ENCODE measurements at places on chromosomes 1 and 21.

DNA sequence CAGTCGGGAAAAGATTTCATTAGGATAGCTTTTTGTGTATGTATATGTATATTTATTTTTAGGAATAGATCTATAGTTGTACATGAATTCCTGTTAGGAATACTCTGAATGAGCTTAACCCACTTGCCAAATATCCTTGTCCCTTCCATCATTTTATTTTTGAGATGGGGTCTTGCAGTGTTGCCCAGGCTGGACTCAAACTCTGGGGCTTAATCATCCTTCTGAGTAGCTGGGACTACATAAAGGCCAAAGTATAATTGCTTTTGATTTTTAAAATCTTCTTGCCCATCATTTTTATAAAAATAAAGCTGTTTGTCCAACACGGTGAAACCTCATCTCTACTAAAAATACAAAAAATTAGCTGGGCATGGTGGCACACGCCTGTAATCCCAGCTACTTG, 20.2 kb upstream of the PLEKHM2 start:
- no peak for ATAC-seq

DNA sequence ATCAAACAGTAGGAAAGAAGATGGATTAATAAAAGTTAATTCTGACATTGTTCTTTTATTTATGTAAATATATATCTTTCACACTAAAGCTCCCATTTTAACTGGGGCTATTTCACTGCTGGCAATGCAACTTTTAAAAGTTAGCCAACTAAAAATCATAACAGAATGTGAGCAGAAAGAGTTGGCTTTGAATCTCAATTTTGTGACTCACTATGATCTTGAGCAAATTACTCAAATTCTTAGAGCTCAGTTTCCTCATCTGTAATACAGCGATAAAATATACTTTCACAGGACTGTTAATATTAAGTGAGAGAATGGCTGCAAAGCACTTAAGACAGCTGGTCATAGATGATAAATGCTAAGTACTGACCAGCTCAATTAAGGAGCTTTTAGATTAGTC, 10.8 kb downstream of the EFCAB14 start:
- ATAC-seq, result no peak

DNA sequence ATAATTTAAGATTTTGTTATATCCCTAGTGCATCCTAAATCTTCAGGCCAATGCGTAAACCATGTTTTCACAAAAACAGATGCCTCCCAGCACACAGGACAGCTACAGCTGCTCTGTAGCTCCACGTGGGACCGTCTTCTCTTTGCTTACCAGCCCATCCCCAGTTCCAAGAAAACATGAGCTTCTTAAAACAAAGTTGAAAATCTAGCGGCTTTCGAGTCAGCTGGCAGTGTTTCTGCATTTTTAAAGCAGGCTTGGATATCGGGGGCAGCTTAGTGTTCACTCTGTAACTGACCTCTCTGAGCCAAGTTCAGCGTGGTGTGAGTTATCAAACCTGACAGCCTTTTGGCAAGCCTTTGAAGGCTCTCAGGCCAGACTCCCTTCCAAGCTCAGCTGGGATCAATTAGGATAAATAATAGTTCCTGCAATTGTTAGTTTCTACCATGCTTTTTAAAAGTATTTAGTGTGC, 881.5 kb downstream of the LTN1 start:
- ATAC-seq, result no peak

- ATAC-seq, result no peak
These were observed 61.3 kb downstream of the GRIK3 start for GRCh38 chr1:36973056-36973455.

- no peak for ATAC-seq
These were observed 133.2 kb downstream of the TGFB2 start for GRCh38 chr1:218478336-218478735.

DNA sequence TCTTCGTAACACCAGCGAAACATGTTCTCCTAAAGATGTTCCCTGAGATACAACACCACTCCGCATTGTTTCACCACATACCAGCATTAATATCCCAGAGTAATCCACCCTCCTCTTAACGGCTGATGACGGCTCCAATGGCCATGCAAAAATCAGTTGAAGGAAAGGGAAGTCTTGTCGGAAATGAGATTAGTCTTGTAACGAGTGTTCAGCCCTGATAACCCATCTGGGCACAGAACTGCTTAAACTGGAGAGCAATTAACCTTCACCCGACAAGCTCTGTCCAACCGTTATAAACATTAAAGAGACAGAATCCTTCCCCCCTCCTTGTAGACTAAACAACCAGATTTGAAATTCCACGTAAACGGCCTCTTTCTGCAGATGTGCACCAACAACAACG, 21.9 kb downstream of the ERG start:
- ATAC-seq, result no peak

DNA sequence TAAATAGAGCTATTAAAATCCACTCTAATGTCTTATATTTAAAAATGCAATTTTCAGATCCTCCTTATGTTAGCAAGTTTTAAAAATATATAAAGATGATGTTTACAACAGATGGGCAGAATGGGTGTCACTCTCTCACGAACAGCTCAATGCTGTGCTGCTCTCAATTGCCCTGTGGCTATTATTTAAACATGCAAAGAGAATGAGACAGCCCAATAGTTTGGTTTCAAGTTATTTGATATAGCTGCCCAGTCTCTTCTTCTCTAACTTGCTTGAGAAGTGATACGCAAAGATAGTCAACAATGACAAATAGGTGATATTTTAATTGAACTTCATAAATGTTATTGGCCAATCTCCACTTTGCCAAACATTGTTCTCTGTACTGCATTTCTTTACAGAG, 199.3 kb upstream of the GREM2 start:
- ATAC-seq, result no peak

DNA sequence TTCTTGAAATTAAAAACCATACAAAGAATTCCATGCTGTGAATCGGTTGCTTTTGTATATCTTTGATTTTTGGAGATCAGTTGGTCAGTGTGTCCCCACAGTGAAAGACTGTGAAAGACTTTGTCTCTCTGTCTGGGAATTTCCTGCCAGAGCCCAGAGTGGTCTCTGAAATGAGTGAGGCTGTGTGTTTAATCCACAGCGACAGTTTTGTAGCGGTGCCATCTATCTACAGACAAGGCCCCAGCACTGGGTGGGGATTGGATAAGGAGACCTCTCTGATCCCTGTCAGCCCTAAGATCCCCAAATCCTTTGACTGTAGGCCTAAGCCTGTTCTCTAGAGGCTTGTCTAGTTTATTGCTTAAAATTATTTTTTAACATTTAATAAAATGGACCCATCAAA, 10.3 kb downstream of the GPR25 start:
- no peak for ATAC-seq

DNA sequence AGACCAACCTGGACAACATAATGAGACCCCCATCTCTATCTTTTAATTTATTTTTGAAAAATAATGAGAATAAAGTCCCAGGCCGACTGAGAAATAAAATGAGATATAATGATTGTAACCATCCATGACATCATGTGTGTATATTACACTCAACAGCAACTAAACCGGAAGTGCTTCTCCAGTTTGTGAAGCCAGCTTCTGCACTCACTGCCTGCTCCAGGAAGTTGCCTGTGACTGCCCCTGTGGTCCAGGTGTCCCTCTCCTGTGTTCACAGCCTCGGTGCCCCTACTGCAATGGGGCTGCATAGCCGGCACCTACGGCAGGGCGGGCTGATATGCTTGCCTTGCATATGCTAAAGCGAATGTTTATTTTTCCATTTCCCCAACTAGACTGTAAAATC, 68.3 kb downstream of the SSBP3 start:
- ATAC-seq, result no peak

DNA sequence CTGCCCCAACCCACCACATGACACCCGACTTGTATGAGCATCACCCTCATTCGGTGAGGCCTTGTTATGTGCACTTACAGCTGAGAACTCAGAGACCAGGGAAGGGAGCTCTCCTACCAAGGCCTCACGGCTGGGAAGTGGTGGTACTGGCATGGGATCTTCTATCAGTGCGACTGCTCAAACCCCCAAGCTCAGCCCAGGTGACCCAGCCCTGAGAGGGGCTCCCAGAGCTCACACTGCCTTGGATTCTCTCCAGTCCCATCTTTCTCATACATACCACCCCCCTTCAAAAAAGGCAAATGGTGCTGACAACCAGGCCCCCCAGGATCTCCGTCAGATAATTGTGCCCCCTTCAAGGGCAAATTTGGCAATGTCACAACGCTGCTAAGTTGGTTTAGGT, 777 bp upstream of the PLA2G2F start:
- no peak for ATAC-seq

DNA sequence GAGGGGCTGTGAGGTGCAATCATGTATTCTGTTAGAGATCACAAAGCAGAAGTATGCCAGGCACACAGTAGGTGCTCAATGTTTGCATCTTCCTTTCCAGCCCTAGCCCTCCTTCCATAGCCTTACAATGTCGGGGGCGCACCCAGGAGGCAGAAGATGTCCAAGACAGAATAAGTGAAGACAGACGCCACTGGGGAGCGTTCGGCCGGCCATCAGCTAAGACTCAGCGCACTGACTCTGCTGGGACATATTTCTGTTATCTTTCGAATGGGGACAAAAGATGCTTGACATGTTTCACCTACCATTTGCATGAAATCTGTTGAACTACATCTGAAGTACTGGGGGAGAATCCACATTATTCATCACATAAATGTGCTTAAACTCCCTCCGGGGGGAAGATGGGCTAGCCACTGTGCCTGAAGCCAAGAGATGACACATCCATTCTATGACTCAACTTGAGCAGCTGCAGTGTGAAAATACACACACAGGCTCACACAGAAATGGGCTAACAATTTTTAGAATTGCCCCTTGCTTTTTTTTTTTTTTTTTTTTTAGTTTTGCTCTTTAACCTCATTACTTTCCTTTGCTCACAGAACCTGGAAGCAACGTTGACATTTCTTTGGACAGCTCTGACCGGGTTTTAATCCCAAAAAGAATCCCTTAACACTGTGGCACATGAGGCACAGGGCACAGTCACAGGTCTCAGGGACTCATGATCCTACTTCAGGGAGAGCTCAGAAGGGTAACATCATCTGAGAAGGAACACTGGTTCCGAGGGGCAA, 7.9 kb downstream of the TIAM1 start:
- ATAC-seq, result no peak

DNA sequence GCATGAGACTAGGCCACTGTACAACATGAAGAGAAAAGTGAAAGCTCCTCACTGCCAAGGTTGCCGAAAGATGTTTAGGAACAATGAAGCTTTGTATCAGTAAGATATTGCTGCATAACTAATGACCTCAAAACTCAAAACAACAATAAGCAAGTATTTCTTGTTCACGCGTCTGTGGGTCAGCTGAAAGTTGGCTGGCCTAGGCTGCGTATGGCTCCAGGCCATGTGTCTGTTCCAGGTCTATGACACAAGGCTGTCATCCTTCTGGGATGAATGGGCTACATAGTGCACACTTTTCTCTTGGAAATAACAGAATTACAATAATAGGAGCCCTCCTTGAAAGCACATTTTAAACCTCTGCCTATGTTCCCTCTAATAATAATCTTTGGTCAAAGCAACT, 515.9 kb downstream of the PLPP3 start:
- no peak for ATAC-seq

DNA sequence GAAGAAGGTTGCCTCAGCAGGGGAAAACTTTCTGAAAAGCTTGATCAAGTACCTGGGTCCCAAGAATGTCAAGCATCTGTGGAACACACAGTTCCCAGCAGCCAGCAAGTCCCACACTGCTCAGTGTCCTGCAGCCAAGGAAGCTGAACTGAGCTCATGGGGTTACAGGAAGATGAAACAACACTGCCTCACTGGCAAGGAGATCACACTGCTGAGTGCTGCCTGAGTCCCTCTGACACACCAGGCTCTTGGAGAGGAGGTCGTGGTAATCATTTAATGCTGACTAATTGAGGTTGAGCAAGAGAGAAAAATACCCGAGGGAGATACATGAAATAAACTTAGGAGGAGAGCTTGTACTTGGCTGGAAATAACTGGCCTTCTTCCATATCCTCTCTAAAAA, 75.2 kb downstream of the MPZL1 start:
- ATAC-seq, result no peak

- ATAC-seq, result no peak
These were observed 59.5 kb downstream of the POFUT2 start for GRCh38 chr21:45228171-45228641.

- no peak for ATAC-seq
These were observed 146.4 kb downstream of the FOXD2 start for GRCh38 chr1:47584249-47584648.
